Stimulated activated CD4-positive, alpha-beta T cell treated with anti-CD3 and anti-CD28 coated beads, Interleukin-4, amount 100 ng/mL, for 48 hours (primary cell): ENCODE measurements at places on chromosomes 2 and 18.

DNA sequence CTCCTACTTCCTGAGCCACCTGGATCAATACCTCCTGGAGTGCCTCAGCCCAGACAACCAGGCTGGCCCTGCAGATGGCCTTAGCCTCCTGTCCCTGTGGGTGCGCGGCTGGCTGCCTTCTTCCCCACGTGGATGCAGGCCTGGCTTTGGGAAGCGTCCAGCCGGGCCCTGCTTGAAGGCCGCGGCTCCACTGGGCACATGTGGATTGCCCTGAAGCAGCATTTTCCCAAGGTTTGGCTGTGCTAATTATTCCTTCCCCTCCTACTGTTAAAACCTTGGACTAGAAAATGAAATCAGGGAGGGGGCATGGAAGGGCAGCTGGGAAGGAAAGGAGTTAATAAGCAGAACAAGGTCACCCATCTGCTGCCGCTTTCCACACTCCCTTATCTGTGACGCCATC is 143.0 kb upstream of the GATA6 start:
- DNase-seq: no peak

DNA sequence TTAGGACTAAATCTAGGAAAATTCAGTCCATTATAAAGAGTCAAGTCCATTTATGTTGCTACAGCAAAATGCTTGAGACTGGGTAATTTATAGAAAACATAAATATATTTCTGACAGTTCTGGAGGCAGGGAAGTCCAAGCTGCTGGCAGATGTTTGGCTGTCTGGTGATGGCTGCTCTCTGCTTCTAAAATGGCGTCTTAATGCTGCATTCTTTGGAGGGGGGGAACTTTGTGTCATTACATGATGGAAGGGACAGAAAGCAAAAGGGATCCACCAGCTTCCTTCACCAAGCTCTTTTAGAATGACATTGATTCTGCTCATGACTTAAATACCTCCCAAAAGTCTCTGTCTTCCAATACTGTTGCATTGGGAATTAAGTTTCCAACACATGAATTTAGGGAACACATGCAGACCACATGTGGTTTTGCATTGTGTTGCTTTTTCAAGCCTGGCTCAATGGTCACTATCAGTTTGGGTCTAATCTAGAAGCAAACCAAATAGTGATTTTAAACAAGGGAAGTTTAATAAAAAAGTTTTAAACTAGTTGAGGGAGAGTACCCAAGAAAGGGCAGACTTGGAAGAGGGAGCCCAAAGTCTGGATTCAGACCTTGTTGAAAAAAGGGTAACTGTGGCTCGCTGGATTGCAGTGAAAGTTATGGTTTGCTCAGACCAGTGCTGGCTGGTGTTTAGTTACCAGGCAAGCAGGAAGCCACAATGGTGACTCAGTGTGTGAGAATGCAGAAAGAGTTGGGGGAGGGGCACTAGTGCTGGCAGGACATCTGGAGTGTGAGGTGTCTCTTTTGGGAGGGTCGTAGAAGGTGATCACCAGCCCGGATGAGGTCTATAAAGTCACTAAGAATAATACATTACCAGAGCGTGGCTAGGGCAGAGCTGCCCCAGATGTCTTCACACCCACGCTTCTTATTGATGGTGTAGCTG is 30.8 kb downstream of the C18orf54 start:
- DNase-seq: peak; percentile 7

DNA sequence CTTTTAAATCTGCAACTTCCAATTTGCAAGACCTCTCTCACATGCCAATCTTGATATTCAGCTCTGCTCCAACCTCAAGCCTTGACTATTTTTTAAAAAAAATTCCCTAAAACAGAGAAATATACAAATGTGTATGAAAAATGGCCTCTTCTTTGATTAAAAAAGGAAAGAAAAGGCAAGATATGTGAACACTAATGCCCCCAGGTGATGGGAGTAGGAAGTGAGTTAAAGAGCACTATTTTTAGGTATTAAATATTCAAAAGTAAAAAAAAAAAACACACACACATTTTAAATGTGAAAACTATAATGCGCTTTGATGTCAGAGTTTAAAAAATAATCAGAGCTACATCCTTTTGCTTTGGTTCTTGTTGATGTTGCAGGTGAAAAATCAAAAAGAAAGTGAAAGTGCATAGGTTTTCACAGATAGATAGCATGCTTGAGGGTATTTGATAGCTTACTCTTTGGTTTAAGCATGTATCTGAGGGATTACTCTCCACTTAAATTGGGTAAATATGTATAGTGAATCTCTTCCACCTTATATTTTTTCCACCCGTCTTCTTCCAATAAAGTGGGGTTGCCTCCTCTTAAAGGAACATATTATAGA is 406.0 kb upstream of the POU3F3 start:
- no peak for DNase-seq

DNA sequence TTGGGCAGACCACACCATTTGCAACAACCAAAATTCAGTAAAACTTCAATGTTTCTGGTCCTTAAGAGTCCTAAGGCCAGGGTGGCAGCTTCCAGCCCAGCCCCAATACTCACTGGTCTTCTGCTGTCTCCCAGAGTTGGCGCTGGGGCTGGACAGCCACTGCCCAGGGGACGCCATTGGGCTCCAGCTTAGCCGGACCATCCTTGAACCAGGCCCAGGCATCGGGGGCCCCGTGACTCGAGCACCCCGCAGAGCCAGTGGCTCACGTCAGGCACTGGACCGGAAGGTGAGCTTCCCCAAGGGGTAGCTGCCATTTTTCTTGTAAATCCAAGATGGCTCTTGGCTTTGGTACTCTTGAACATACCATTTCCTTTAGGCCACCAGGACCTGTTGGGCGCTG is 21.8 kb downstream of the SNED1 start:
- no peak for DNase-seq

- no peak for DNase-seq
Observed at GRCh38 chr2:127985735-127986134, 42.1 kb downstream of the SAP130 start.

GRCh38 chr2:37330681-37331080 is 6.0 kb upstream of the PRKD3 start:
- no peak for DNase-seq

GRCh38 chr2:2233171-2233826 is 97.8 kb downstream of the MYT1L start:
- DNase-seq: no peak
